ENCODE measurements at places on chromosomes 4 and X. TPM values are rescaled to one million over a fixed set of nuclear protein-coding genes. Genes with fewer than 3 reads are reported as not detected.

DNA sequence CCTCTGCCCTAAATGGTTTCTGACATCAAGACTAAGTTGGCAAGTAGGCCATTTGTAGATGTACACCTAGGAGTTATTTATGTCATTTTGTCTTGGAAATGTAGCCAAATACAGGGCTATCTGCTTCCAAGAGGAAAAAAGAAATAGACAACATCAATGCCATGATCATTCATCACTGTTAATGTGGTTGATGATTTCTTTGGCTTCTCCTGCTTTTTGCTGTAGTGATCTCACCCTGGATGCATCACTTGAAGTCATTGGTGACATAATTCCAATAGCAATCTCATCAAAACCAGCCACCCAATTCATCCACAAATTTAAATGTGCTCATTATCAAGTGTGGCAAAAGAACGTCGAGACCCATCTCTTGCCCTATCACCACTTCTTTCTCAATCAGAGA lies 222.6 kb upstream of the PPARGC1A start:
- no peak for DNase-seq
- H3K4me3 ChIP-seq = no peak overlapping the region
- no peaks in the 10 kb centered on the region for H3K36me3 ChIP-seq
- no peak overlapping the region for H3K27ac ChIP-seq

DNA sequence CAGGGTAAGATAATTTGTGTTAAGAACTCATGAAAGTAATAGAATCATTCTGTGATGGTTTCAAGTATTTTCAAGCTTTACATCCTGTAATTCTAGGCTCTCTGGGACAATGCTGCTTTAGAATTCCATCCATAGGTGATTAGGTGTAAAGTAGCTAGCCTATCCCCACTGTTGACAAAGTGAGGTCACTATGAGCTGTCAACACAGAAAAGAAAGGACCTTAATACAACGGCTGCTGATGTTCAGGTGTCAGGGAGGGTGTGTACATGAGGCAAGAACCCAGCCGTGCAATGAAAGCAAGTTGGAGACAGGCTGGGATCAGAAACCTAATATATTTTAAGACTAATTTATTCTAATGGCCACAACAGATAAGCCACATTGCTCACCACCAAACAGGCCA lies 36.8 kb upstream of the SH3RF1 start:
- no peak overlapping the region for H3K4me3 ChIP-seq
- DNase-seq = no peak
- peaks cover 2% of the 10 kb centered on the region for H3K27me3 ChIP-seq
- H3K27ac ChIP-seq = no peak overlapping the region

Gene SULT1E1
- not detected for polyA plus RNA-seq

GRCh38 chr4:2261110-2261852 lies 628 bp downstream of the MXD4 start:
- H3K27me3 ChIP-seq = no peaks in the 10 kb centered on the region
- no peak overlapping the region for H3K27ac ChIP-seq
- H3K36me3 ChIP-seq = no peaks in the 10 kb centered on the region
- DNase-seq = peak; percentile 68
- peak overlapping the region; percentile 71 for H3K4me3 ChIP-seq
- H3K4me1 ChIP-seq = no peaks in the 10 kb centered on the region

Gene SLC2A9
- polyA plus RNA-seq = 0.92 TPM

Gene BTC
- polyA plus RNA-seq = not detected

DNA sequence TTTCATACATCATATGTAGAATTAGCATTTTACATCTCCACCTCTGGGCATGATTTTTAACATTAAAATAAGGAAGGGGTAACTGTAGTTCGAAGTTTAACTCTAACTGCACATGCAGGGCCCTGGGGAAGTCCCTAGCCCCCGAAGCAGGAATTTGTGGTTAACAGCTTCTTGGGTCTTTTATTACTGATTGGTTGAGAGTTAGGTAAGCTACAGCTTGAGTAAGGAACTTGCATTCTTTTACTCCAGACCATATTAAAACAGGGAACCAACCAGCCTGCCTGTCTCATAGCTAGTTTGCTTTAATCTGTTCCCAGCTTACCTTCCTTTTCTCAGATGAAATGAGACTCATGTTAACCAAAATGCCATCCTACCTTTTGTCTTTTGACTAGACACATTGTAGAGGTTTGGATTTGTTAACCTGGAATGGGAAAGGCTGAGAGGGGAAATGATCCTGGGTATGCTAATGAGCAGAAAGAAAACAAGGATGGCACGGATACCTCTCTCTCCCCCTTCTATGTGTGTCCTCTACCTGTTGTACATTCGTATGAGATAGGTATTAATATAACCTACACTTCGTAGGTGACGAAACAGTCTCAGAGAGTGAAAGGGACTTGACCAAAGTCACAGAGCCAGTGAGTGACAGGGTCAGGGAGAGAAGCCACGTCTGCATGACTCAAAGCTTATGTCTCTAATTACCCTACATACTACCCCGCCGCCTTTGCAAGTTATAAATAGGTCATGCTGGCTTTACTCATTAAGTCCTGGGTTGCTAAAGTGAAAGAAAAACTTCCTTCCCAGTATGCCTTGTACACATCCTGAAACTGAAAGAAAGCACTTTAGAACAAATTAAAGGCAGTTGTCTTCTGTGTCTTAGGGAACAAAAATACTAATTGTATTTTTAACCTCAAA lies 119.5 kb upstream of the AFF2 start:
- H3K4me3 ChIP-seq = peak overlapping the region; percentile 73
- H3K4me1 ChIP-seq = peaks cover 8% of the 10 kb centered on the region
- H3K27me3 ChIP-seq = no peaks in the 10 kb centered on the region
- no peak for DNase-seq
- H3K27ac ChIP-seq = peak overlapping the region; percentile 95

GRCh38 chrX:125757794-125758564 lies 408.1 kb downstream of the DCAF12L2 start:
- no peak for DNase-seq
- H3K27ac ChIP-seq = no peak overlapping the region
- no peaks in the 10 kb centered on the region for H3K27me3 ChIP-seq
- H3K4me3 ChIP-seq = no peak overlapping the region
- no peaks in the 10 kb centered on the region for H3K4me1 ChIP-seq

DNA sequence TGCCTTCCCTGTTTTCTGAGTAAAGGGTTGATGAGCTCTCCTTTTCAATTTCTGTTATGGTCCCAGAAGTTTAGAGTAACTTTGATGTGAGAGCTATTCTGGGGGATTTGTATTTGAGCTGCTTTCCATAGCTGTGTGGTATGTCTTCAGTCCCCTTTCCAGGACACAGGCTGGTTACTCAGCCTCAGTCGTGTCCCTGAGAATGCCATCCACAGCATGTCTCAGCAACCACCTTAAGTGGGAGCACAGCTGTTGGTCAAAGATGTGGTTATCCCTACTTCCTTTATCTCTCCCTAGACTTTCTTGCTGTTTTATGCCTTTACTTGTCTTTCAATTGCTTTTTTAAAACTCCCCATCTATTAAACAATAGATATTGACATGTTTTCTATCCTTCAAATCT lies 37.8 kb downstream of the RNF175 start:
- H3K4me1 ChIP-seq = no peaks in the 10 kb centered on the region
- DNase-seq = no peak
- no peak overlapping the region for H3K4me3 ChIP-seq
- peaks cover 16% of the 10 kb centered on the region for H3K36me3 ChIP-seq
- no peak overlapping the region for H3K27ac ChIP-seq
- peaks cover 6% of the 10 kb centered on the region for H3K27me3 ChIP-seq

Gene CSAG1
- polyA plus RNA-seq = not detected

DNA sequence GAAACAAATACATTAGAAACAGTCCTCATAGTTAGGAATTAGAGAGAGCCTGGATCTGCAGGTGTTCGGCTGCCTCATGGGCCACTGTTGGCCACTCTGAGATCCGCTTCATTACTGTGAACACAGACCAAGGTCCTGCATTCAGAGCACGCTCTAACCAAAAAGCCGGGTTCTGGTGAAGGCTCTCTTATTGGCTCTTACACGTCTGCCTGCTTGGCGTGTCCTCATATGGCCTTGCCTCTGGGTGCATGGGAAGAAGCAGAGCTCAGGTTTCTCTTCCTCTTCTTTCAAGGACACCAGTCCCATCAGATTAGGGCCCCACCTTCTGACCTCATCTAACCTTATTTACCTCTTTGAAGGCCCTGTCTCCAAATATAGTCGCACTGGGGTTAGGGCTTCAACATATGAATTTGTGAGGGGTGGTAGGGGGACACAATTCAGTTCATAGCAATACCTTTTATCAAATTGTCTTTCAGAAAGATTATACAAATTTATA lies 37.1 kb upstream of the ELF2 start:
- no peaks in the 10 kb centered on the region for H3K36me3 ChIP-seq
- no peak for DNase-seq
- no peak overlapping the region for H3K4me3 ChIP-seq
- peaks cover 3% of the 10 kb centered on the region for H3K27me3 ChIP-seq

Gene ADH1B
- polyA plus RNA-seq = not detected

GRCh38 chr4:34181891-34182290 lies 2062.4 kb downstream of the ARAP2 start:
- no peaks in the 10 kb centered on the region for H3K4me1 ChIP-seq
- DNase-seq = no peak
- no peaks in the 10 kb centered on the region for H3K36me3 ChIP-seq
- H3K4me3 ChIP-seq = no peak overlapping the region

- H3K4me1 ChIP-seq = peaks cover 24% of the 10 kb centered on the region
- DNase-seq = no peak
- H3K27ac ChIP-seq = no peak overlapping the region
These were observed 11.1 kb downstream of the LSM6 start for GRCh38 chr4:146186596-146186995.

Gene FGG
- not detected for polyA plus RNA-seq

Gene PABPC4L
- not detected for polyA plus RNA-seq

Gene LRP2BP
- polyA plus RNA-seq = 0.18 TPM

DNA sequence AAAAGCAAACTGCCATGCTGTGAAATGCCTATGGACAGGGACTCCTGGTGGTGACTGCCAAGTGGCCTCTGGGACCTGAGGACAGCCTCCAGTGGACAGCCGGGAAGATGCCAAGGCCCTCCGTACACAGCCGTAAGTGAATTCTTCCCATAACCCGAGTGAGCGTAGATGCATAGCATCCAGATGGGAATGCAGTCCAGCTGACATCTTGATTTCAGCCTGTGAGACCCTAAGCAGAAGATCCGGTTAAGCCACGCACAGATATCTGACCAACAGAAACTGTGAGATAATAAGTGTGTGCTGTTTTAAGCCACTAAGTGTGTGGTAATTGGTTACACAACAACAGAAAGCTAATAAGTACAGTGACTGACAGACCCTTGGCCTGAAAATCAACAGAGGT lies 55.9 kb downstream of the TMEM156 start:
- no peak overlapping the region for H3K4me3 ChIP-seq
- no peak overlapping the region for H3K27ac ChIP-seq
- no peaks in the 10 kb centered on the region for H3K36me3 ChIP-seq
- H3K27me3 ChIP-seq = no peaks in the 10 kb centered on the region
- DNase-seq = no peak

GRCh38 chr4:90584051-90584450 lies 456.9 kb downstream of the CCSER1 start:
- H3K4me1 ChIP-seq = no peaks in the 10 kb centered on the region
- no peak for DNase-seq
- no peaks in the 10 kb centered on the region for H3K27me3 ChIP-seq
- no peak overlapping the region for H3K27ac ChIP-seq
- no peaks in the 10 kb centered on the region for H3K36me3 ChIP-seq

- no peaks in the 10 kb centered on the region for H3K4me1 ChIP-seq
- no peak for DNase-seq
- peaks cover 4% of the 10 kb centered on the region for H3K27me3 ChIP-seq
- no peak overlapping the region for H3K27ac ChIP-seq
These were observed 249.1 kb downstream of the GBA3 start for GRCh38 chr4:22941688-22942375.

Gene GK
- 3.4 TPM for polyA plus RNA-seq

GRCh38 chr4:22246847-22247246 lies 269.0 kb downstream of the ADGRA3 start:
- no peak overlapping the region for H3K27ac ChIP-seq
- H3K36me3 ChIP-seq = no peaks in the 10 kb centered on the region
- H3K4me3 ChIP-seq = no peak overlapping the region
- H3K4me1 ChIP-seq = no peaks in the 10 kb centered on the region

DNA sequence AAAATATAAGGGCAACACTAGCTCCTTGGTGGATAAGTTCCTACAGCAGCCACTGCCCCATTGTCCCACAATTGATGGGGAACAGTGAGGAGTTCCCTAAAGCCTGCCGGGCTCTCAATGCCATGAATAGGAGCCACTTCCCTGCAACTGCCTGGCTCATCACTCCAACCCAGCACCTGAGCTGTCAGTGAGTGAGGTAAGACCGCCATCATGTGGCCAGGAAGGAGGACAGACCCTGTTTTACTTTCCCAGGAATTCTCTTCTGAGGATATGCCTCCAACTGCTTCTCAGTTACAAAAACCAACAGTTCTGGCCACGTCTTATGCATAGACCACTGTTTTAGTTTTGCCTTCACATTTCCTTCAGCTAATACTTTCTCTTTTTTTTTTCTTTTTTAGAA lies 45.5 kb downstream of the SRPX start:
- no peaks in the 10 kb centered on the region for H3K4me1 ChIP-seq
- no peak overlapping the region for H3K4me3 ChIP-seq
- H3K36me3 ChIP-seq = no peaks in the 10 kb centered on the region
- H3K27ac ChIP-seq = no peak overlapping the region

DNA sequence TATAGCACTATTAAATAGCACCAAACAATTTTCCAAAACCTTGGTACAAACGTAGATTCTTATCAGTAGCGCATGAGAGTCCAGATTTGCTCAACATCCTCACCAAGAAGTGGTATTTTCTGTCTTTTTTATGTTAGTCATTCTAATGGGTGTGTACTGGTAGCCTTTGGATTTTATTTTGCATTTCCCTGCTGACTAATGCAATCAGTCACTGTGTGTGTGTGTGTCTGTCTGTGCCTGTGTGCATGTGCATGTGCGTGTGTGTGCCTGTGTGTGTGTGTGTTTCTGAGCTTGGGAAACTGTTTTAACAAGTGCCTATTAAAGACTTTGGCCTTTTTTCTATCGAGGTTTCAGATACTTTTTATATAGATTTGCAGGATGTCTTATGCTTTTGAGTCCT lies 82.2 kb upstream of the MAGEA10 start:
- H3K4me1 ChIP-seq = no peaks in the 10 kb centered on the region
- H3K4me3 ChIP-seq = no peak overlapping the region
- no peaks in the 10 kb centered on the region for H3K36me3 ChIP-seq
- DNase-seq = no peak

Gene SLIT2
- polyA plus RNA-seq = not detected

- no peaks in the 10 kb centered on the region for H3K27me3 ChIP-seq
- peaks cover 15% of the 10 kb centered on the region for H3K36me3 ChIP-seq
- no peak overlapping the region for H3K4me3 ChIP-seq
- H3K27ac ChIP-seq = peak overlapping the region; percentile 44
- peaks cover 27% of the 10 kb centered on the region for H3K4me1 ChIP-seq
These were observed 13.6 kb upstream of the PTTG2 start for GRCh38 chr4:37946503-37947179.

Gene IL13RA1
- not detected for polyA plus RNA-seq

Gene VAMP7
- 47.7 TPM for polyA plus RNA-seq

- H3K27me3 ChIP-seq = no peaks in the 10 kb centered on the region
- H3K4me3 ChIP-seq = no peak overlapping the region
- peaks cover 5% of the 10 kb centered on the region for H3K36me3 ChIP-seq
- DNase-seq = no peak
- H3K27ac ChIP-seq = no peak overlapping the region
These were observed 44.6 kb downstream of the RAB33A start for GRCh38 chrX:130216320-130216719.

- H3K4me3 ChIP-seq = no peak overlapping the region
- H3K27ac ChIP-seq = no peak overlapping the region
- no peak for DNase-seq
These were observed 11.4 kb downstream of the FHIP1A start for GRCh38 chr4:151420250-151420807.

Gene PTPN13
- polyA plus RNA-seq = not detected
